ENCODE measurements at places on chromosomes 16 and 17. TPM values are rescaled to one million over a fixed set of nuclear protein-coding genes. Genes with fewer than 3 reads are reported as not detected.

DNA sequence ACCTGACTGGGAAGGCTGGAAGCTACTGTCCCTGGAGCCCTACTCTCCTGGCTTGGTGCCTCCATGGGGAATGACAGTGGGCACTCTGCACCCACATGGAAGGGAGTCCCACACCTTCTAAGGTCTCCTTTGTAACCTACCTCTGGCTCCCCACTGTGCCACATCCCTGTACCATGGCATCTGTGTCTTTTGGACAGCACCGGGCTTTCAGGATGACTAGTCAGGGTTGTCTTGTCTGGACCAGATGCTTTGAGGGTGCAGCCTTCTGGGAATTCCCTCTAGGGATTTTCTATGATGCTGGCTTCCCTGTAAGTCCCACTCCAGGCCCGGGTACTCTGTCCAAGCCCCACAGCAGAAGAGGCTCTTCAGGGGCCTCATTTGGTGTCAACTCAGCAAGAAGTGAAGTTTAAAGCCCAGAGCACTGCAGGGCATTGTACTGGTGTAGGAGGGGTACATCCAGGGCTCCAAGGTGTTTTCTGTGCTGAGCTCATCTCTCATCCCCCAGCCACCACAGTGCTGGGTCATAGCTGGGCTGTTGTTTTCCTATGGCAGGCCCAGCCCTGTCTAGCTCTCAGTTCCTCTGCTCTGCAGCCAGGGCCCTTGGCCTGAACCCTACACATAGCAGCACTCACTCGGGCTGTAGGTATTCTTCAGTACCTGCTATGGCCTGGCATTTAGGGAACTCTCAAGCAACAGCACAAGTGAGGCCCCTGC lies 255.3 kb downstream of the CPPED1 start:
- no peak for DNase-seq

- no peak for DNase-seq
These were observed 180.5 kb downstream of the IRX3 start for GRCh38 chr16:54106057-54106456.

DNA sequence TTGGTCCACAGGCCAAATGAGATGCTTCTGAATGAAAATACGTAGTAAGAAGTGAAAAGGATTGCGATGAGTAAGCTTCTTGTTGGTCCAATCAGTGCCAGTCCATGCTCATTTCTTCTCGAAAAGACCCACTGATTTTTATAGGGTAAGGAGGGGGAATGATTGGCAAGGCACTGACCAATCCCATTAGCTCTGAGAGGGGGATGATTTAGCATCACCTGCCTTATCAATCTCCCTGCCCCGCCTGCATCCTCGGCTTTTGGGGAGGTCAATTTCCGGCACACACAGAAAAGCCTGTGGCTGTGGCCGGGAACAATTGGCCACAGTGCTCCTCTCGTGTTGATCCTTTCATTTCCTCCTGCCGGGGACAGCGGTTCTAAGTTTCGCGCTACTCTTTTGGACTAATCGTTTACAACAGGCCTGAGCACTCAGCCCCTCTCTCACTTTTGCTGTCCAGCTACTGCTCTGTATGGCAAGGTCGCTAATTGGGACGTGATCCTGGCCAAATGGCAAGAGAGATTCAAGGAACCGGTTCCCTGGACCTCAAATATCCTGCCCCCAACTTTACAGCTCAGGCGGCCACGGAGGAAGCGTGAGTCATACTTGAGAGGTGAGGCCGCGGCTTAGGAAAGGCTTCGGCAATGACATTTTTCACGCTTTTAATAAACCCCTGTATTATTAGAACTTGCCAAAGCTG lies 43.1 kb downstream of the TBX4 start:
- no peak for DNase-seq

DNA sequence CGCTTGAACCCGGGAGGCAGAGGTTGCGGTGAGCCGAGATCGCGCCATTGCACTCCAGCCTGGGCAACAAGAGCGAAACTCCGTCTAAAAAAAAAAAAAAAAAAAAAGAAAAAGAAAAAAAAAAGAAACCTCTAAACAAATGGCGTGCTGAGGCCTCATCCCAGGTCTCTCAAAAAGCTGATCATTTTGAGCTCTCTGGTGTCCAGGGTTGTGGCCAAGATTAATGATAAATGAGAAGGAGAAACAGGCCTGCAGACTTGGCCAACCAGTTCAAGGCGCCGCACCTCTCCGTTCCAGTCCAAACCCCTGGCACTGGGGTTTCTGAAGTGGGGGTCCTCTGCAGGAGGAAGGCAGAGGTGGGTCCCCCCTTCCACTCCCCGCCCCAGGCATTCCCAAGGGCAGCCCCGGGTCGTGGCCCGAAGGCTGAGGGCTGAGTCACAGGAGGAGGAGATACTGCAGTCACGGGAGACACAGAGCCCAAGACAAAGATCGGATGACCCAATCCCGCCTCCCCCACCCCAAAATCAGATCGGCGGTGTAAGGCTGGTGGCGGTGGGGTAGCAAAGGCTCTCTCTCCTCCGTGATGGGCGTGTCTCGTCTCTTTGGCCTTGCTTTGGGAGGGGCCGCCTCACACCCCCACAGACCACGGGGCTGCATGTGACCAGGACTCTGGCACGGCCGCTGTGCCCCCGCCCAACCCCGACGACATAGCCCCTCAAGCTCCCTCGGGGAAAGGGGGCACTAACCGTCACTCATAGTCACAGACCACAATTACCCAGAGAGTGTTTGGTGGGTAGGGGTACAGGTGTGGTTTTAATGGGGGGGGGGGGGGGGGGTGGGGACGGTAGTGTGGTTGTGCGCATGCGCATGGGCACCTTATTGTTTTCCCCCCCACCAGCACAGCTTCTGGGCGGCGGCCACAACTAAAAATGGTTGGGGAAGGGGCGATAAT lies 1.1 kb downstream of the VAT1 start:
- DNase-seq: no peak

DNA sequence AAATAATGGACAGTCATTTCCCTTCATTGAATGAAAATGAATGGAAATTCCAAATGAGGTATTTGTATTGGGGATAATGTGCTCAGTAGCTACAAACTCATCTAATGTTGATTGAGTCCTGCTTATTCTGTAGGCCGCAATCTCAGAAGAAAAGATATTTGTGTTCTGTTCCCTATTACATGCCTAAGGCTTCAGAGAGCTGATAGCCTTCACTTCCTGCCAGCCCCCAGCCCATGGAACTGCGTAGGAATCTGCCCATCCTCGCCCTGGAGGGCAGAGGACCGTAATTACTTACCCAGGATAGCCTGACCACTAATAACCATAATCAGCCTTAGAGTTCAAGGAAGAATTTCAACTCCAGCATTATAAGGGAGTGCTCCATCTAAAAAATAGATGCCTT lies 17.9 kb upstream of the SNTB2 start:
- no peak for DNase-seq

DNA sequence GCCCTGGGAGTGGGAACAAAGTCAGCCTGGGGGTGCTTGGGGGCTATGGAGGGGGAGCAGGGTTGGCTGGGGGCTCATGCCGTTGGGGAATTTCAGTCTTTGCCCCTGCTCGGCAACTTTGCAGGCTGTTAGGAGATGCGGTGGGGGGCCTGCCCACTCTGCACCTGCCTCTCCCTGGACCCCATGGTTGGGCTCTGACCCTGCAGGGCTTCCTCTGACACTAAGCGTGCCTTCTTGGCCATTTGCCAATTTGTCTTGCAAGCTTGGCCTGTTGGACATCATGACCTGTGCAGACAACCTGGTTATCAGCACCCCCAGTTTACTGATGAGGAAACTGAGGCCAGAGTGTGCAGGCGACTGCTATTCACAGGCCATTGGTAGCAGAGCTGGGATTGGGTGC lies 14.6 kb downstream of the ADCY7 start:
- DNase-seq: no peak

- DNase-seq: peak; percentile 71
These were observed 219.3 kb upstream of the GSE1 start for GRCh38 chr16:85393674-85394451.

- no peak for DNase-seq
These were observed 12.2 kb downstream of the ASGR2 start for GRCh38 chr17:7102421-7102820.

DNA sequence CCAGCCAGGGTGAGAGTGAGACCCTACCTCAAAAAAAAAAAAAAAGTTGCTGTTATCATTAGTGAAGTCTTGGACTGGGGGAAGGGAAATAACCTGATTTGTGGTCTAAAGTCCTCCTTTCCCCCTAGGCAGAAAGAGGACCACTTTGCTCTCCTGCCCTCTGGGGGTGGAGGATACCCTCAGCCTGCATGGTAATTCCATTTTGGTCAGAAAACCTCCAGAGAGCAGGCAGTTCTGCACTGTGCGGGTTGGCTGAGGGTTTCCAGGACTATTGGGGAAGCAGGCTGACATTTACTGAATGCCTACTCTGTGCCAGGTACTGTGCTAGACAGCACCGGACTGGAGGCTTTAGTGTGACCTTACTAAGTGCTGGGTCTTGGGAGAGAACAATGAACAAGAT lies 2.6 kb downstream of the ADAP2 start:
- DNase-seq: no peak

DNA sequence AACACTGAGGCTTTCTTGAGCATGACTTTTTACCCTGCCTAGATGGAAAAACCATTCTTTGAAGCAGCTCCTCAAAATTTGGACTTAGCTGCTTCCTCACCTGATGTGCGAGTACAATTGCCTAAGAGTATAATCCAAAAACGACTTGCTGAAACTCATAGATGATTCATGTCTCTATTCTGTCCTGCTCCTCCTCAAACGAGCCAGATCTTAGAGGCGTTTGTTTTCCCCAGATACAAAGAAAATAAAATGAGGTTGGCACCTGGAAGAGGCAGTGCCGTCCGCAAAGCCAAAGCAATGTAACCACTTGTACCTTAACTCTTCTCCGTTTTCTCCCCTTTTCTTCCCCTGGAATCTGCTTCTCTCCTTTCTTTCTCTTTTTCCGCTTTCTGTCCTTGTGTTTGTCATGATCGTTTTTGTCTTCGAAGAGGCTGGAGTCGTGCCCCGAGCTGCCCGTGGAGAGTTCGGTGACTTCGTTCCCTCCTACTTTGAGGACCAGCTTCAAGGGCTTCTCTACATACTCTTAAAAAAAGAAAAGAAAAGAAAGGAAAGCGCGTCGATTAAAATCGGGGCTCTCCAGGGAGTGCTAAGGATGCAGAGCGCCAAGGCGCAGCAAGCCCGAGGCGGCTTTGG lies 895 bp downstream of the BRD7 start:
- DNase-seq: no peak

The CRAMP1 gene
- 24.4 TPM for total RNA-seq

The NPIPB6 gene
- total RNA-seq: 6.1 TPM

- no peak for DNase-seq
These were observed 385.9 kb upstream of the ZFHX3 start for GRCh38 chr16:73433731-73434307.

DNA sequence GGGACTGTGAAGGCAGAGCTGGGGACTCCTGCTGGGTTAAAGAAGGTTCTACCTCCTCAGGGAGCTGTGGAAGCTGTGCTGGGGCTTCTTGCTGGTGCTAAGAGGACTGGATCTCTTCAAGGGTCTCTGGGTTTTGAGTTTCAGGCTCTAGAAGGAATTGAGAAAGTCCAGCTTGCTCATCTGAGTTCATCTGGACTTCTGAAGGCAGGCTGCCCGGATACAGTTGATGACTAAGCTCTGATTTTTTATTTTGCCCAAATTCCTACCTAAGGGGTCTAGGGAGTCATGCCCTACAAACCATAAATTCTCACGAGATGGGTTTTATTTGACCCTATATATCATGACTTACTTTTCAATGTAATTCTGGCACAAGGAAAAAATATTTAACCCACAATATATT lies 46.8 kb upstream of the TMEM97 start:
- DNase-seq: no peak

- no peak for DNase-seq
These were observed 55.4 kb downstream of the JPH3 start for GRCh38 chr16:87657621-87658192.

Data from naive thymus-derived CD8-positive, alpha-beta T cell (primary cell).